ENCODE measurements at places on chromosomes 5 and 9. TPM values are rescaled to one million over a fixed set of nuclear protein-coding genes. Genes with fewer than 3 reads are reported as not detected.

- no peak for DNase-seq
Measured at GRCh38 chr5:96743065-96743768, 64.5 kb downstream of the ERAP1 start.

- no peak for DNase-seq
Measured at GRCh38 chr5:173819521-173819920, 68.6 kb upstream of the CPEB4 start.

Gene MINAR2
- not detected for total RNA-seq

Gene C9orf50
- total RNA-seq: not detected
